Left cardiac atrium (tissue), 4 donors: ENCODE measurements at places on chromosomes 2 and 18. TPM values are rescaled to one million over a fixed set of nuclear protein-coding genes. Genes with fewer than 3 reads are reported as not detected.

Gene LBX2
- total RNA-seq: 1.0 TPM

Gene STARD6
- not detected for total RNA-seq

Gene MC5R
- total RNA-seq: not detected

Gene ANO7
- 1.8 TPM for total RNA-seq

Gene ANKRD36C
- total RNA-seq: 9.7 TPM

Gene ZBTB7C
- 5.6 TPM for total RNA-seq

Gene CCDC150
- total RNA-seq: 1.5 TPM

- no peak for DNase-seq
Measured at GRCh38 chr2:69948032-69948962, 13.1 kb downstream of the ASPRV1 start.

GRCh38 chr2:96873651-96874096 lies 3.8 kb upstream of the SEMA4C start:
- peak; percentile 82 for DNase-seq

DNA sequence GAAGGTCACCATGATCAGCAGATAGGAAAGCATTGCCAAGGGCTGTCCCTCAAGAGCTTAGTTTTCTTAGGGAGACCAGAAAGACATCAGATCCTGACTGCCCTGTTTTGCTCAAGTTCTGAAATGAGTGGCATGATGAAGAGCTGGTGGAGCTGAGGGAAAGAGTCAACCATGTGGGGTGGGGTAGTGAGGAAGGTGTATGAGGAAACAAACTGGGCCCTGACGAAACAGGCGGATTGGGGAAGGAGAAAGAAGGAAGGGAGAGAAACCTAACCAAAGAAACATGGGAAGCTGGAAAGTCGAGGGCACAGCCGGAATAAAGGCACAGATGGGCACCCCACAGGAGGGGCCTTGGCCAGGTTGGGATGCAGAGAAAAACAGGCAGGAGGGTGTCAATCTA lies 8.0 kb downstream of the TGOLN2 start:
- no peak for DNase-seq

DNA sequence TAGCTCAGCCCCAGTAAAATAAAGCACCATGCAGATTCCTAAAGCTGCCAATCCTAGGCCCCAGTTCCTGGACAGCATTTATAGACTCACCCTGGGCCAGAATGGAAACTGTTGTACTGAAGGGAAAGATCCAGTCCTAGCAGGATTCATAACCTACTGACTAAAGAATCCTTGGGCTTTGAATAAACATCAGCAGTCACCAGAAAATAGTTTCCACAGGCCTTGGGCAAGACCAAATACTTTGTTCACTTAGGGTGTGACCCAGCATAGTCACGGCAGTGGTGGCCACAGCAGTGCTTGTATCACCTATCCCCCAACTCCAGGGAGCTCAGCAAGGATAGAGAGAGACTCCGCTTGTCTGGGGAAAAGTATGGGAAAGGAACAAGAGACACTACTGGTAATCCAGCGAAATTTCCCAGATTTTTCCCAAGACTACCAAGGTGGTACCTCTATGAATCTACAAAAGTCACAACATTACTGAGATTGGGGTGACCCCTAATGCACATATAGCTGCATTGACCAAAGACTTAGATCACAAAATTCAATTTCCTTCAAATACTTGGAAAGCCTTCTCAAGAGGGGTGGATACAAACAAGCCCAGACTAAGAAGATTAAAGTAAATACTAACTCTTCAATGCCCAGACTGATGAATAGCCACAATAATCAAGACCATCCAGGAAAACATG lies 748.1 kb upstream of the LRATD1 start:
- no peak for DNase-seq

- DNase-seq: no peak
Measured at GRCh38 chr2:241208058-241208457, 19.6 kb downstream of the ANO7 start.

GRCh38 chr2:195320413-195320973 lies 336.5 kb upstream of the SLC39A10 start:
- DNase-seq: no peak

DNA sequence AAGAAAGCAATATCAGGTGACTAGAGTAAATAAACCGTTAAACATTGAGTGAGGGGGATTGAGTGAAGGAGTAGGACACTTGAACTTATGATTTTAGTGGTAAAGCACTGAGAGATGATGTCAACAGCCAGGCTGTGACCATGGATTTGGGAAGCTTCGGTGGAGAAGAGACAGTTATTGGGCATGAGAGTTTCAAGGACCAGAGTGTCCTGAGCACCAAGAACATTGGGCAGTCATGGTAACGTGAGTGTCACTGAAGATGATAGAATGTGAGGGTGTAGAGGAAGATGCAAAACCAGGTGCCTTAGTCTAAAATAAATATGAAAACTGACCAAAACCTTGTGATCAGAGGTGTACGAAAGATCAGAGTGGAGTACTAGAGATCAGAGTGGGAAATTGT lies 248.1 kb downstream of the ASXL3 start:
- DNase-seq: no peak

DNA sequence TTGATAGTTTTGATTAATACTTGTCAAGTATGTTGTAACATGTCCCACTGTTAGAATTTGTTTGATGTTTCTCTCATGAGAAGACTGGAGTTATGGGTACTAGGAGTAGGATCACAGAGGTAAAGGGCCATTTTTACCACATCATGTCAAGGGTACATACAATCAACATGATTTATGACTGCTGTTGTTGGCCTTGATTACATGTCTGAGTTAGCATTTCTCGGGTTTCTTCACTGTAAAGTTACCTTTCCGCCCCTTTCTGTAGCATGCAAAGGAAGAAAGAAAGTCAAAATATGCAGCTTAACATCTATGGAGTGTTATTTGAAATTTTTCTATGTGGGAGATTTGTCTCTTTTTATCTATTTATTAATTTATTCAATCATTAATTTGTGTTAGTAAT lies 1456.4 kb downstream of the SUCLG1 start:
- no peak for DNase-seq

DNA sequence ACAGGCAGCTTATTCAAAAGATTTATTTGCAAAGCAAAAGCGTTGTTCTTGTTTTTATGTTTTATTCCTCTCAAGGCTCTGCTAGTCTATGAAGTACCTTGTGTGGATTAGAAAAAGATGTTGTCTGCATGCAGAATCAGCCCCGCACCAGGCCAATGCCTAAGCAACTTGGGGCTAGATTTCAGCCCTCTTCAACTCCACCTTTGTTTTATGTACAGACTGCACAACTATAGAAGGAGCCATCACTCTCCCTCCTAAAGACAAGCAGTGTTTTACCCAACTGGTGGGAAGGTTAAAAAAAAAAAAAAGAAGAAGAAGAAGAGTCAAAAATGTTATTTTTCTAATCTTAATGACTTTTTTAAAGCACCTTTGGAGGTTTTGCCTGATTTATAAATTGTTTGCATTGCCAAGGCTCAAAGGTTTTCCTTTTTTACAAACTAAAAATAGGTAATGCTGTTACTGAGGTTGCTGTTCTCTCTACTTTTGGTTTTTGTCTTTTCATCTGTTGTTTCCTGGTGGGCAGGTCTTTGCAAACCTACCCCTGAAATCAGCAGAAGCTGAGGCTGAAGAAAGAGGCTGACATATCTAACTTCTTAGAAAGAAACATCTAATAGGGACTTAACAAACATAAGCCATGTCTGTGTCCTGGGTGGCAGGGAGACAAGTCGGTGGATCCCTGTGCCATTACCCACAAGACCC lies 164.0 kb downstream of the SLC39A10 start:
- DNase-seq: no peak

GRCh38 chr2:88747990-88748389 lies 56.5 kb downstream of the RPIA start:
- DNase-seq: no peak

- no peak for DNase-seq
Measured at GRCh38 chr2:241412144-241412543, 56.1 kb downstream of the FARP2 start.

GRCh38 chr2:202023198-202023903 lies 10.3 kb upstream of the FZD7 start:
- no peak for DNase-seq

- peak; percentile 82 for DNase-seq
Measured at GRCh38 chr2:231482806-231483391, 18.6 kb upstream of the NCL start.

DNA sequence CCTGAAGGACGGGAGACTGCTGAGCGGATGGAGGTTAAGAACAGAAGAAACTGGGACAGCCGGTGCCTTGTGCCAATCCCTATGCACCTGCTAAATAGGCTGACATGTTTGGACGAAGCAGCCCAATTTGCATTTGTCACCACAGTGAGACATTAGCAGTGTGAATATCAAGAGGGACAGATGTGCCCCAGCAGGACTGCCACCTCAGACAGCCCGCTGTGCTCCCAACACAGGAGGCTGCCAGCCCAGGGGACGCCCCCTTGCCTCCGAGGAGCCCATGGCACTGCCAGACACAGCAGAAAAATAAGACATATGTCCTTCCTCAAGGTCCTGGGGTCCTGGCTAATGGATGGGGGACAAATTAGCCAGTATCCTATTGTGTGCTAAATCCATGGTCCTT lies 306.7 kb upstream of the POU3F3 start:
- DNase-seq: no peak
